Large intestine (tissue), 12 donors: ENCODE measurements at places on chromosomes 2 and 18.
A peak's percentile ranks its signal among the peaks of the same experiment; 100 is the strongest.

DNA sequence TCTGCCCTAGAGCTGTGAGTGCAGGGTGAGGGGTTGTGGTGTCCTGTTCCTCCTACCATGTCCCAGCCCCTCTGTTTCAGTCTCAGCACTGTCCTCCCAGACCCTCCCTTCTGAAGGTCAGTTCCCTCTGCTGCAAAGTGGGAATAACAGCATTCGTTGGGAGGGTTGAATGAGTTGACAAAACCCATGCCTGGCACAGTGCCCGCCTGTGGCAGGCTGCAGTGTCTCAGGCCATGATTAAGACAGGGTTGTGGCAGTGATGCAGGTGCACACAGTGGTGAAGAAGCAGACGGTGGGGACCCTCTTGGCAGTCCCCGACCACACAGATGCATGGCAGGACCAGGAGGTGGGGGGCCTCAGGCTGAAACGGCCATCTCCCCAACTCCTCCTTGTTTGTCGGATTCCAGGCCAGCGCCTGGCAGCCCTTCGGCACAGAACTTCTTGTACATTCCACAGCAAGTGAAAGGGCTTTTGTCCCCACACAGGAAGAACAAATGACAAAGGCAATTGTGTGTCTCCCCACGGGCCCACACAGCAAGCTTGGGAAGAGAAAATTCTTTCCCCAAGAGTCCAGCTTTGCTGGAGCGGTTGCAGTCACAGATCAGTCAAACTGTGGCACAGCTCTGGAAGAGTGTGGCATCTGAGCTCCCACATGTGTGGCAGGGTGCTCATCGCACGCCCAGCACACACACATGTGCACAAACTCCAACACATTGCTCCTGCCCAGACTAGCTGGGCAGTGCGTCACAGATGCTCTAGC, 92.0 kb upstream of the MSH2 start:
- no peaks in the 10 kb centered on the region for H3K27me3 ChIP-seq
- DNase-seq = no peak

DNA sequence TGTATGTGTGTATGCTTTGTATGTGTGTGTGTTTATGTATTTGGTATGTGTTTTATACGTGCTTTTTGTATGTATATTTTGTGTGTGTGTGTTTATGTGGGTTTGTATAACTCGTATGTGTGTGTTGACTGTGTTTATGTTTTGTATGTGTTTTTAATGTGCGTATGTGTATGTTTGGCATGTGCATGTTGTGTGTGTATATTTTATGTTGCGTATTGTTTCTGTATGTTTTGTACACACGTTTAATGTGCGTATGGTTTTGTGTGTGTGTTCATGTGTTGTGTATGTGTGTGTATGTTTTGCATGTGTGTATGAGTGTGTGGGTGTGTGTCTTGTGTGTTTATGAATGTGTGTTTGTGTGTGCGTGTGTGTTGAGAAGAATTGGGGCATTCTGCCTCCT, 55.2 kb upstream of the NCK2 start:
- no peak overlapping the region for H3K4me3 ChIP-seq
- no peak overlapping the region for H3K27ac ChIP-seq
- H3K4me1 ChIP-seq = no peaks in the 10 kb centered on the region
- H3K36me3 ChIP-seq = no peaks in the 10 kb centered on the region
- DNase-seq = no peak

- H3K27me3 ChIP-seq = peaks cover 10% of the 10 kb centered on the region
- peaks cover 13% of the 10 kb centered on the region for H3K4me1 ChIP-seq
- H3K4me3 ChIP-seq = no peak overlapping the region
- peak overlapping the region; percentile 66 for H3K27ac ChIP-seq
- no peaks in the 10 kb centered on the region for H3K36me3 ChIP-seq
- no peak for DNase-seq
These were observed 585.9 kb downstream of the ZEB2 start for GRCh38 chr2:143933946-143934569.

DNA sequence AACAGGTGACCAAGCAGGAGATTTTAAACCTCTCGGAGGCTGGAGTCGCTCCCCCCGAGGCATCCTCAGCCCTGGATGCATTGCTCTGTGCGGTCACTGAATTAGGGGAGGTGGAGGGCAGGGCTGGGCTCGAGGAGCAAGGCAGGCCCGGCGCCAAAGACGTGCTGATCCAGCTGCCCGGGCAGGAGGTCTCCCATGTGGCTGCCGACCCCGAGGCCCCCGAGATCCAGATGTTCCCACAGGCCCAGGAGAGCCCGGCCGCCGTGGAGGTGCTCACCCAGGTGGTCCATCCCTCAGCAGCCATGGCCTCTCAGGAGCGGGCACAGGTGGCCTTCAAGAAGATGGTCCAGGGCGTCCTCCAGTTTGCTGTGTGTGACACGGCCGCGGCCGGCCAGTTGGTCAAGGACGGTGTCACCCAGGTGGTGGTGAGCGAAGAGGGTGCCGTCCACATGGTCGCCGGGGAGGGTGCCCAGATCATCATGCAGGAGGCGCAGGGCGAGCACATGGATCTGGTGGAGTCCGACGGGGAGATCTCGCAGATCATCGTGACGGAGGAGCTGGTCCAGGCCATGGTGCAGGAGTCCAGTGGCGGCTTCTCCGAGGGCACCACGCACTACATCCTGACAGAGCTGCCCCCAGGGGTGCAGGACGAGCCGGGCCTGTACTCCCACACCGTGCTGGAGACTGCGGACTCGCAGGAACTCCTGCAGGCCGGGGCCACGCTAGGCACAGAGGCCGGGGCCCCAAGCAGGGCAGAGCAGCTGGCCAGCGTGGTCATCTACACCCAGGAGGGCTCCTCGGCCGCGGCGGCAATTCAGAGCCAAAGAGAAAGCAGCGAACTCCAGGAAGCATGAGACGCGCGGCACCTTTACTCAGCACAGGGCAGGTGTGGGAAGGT, 145.1 kb downstream of the PTGR3 start:
- H3K27ac ChIP-seq = no peak overlapping the region
- H3K27me3 ChIP-seq = no peaks in the 10 kb centered on the region

DNA sequence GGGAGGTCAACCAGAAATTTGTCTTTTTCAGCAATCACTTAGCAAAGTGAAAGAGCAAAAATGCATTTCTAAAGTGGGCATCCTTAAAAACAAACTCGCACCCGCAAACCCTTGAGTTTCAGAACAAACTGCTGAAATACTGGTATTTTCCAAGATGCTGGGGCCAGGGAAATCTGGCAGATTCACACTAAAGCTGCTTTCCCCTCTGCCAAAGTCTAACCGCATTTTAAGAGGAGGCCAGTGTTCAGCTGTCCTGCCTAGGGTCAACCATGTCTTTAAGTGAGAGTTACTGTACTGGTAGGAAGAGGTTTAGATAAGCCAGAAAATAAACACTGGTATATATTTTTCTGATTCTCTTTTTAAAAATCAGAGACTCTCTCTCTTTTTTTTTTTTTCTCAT, 55.9 kb downstream of the ACVR1 start:
- no peaks in the 10 kb centered on the region for H3K27me3 ChIP-seq
- no peak for DNase-seq
- no peak overlapping the region for H3K4me3 ChIP-seq
- peaks cover 23% of the 10 kb centered on the region for H3K36me3 ChIP-seq

DNA sequence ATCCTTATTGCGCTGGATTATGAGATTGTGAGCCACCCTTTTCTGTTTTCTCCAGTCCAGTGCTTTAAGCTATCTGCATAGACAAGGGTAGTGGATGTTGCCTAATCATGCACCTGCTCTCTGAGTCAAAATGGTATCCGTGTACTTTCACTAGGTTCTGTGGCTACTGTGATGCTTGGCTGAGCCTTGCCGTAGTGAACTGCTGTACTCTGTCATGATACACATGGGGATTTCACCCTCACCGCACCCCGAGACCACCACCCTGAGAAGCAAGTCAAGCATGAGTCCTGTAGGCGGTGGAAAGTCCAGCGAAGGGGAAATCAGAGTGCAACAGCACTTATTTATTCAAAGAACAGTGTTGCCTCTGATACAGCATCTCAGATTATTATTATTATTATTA, 55.0 kb downstream of the ARHGAP25 start:
- no peaks in the 10 kb centered on the region for H3K36me3 ChIP-seq
- no peak for DNase-seq
- no peaks in the 10 kb centered on the region for H3K27me3 ChIP-seq
- H3K4me1 ChIP-seq = no peaks in the 10 kb centered on the region
- no peak overlapping the region for H3K4me3 ChIP-seq

DNA sequence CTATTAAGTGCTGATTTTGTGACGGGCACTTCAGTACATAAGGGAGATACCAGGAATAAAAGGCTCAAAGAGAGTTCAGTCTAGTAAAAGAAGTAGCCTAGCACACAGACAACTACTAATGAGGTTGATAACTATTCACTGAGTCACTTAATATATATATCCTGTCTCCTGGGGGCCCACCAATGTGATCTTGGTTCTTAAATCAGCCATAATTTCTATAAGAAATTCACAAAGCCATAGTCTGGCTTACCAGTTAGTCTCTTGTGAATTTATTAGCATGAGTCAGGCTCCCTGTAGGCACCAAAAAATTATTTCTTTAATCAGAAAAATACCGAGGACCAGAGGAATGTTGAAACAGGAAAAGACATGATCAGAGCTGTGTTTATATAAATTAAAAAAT, 10.4 kb downstream of the KCNE4 start:
- no peak overlapping the region for H3K27ac ChIP-seq
- no peaks in the 10 kb centered on the region for H3K36me3 ChIP-seq
- H3K27me3 ChIP-seq = no peaks in the 10 kb centered on the region
- no peak overlapping the region for H3K4me3 ChIP-seq
- no peaks in the 10 kb centered on the region for H3K4me1 ChIP-seq

DNA sequence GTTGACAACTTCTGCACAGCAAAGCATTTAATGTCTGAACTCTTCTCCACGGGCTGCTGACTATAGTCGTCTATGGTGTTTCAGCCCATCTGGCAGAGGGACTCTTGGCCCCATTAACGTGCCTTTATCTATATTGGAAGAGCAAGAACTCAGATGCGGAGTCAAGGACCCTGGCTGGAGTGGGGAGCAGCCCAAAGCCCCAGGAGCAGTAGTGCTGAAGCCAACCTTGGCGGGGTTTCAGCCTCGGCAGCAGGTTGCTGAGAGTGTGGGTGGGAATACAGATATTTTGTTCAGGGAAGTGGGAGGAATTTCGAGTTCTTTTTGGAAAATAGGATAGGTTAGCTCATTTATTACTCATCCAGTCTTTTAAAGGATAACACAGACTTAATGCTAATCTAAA, 34.2 kb downstream of the TMEM17 start:
- H3K27ac ChIP-seq = no peak overlapping the region
- H3K4me3 ChIP-seq = no peak overlapping the region
- H3K4me1 ChIP-seq = peaks cover 3% of the 10 kb centered on the region
- DNase-seq = no peak
- H3K27me3 ChIP-seq = no peaks in the 10 kb centered on the region

DNA sequence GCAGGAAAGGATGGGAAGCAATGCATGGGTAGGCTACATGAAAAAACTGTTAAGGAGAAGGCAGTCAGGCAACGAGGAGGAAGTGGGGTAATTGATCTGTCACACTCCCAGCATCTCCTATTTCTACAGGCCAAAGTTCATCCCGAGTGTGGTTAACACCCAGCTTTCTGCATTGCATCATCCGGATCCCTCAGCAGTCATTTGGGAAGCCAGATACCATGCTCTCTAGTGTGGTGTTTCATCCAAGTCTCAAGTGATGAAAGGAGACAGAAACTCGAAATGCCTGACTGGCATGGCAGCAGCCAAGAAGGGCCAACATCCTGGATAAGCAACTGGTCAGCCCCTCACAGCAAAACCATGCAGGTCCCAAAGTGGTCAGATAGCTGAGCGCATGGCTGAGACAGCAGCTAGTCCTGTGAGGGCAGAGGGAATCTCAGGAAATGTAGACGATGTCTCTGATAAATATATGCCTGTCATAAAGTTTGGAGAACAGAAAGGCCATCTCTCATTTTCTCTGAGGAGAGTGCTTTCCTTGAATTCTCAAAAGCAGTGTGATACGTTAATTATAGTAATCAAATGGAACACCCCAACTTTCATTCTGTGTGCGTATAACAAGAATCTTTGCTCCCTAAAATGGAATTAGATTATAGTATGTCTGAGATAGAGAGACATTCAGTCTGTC, 24.8 kb upstream of the HNRNPA3 start:
- H3K27ac ChIP-seq = peak overlapping the region; percentile 82
- H3K27me3 ChIP-seq = no peaks in the 10 kb centered on the region
- H3K4me3 ChIP-seq = no peak overlapping the region
- no peaks in the 10 kb centered on the region for H3K36me3 ChIP-seq
- H3K4me1 ChIP-seq = peaks cover 26% of the 10 kb centered on the region

- no peak overlapping the region for H3K27ac ChIP-seq
- no peaks in the 10 kb centered on the region for H3K36me3 ChIP-seq
- H3K4me1 ChIP-seq = no peaks in the 10 kb centered on the region
- H3K4me3 ChIP-seq = no peak overlapping the region
These were observed 15.5 kb upstream of the SIX2 start for GRCh38 chr2:45024600-45025291.

DNA sequence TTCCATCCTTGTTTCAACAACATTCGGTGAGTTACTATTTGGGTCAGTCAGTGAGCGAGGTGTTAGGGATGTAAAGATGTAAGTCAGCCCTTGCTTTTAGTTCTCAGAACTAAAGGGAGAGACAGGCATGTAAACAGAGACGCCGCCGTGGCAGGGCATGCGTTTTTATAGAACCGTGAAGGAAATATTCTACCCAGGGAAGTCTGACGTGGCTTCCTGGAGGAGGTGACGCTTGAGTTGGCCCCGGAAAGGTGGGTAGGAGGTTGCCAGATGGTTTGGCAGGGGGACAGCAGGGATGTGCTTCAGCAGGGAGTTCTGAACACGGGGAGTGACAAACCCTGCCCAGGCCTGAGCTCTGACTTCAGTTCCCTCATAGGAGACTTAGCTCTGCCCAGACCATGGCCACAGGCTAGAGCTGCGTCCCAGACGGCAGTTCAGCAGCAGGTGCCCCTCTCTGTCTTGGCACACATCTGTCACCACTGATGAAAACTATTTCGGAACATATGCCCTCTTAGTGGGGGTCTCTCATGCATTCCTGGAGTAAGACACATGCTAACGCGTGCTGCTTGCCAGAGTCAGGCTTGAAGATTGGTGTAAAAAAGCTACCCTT, 23.4 kb upstream of the RPL31 start:
- no peak overlapping the region for H3K27ac ChIP-seq
- H3K4me1 ChIP-seq = peaks cover 9% of the 10 kb centered on the region
- H3K4me3 ChIP-seq = no peak overlapping the region
- no peak for DNase-seq

- DNase-seq = no peak
- H3K27me3 ChIP-seq = no peaks in the 10 kb centered on the region
- no peaks in the 10 kb centered on the region for H3K36me3 ChIP-seq
- H3K4me3 ChIP-seq = no peak overlapping the region
- no peaks in the 10 kb centered on the region for H3K4me1 ChIP-seq
These were observed 434.2 kb downstream of the GRB14 start for GRCh38 chr2:164187121-164187520.

DNA sequence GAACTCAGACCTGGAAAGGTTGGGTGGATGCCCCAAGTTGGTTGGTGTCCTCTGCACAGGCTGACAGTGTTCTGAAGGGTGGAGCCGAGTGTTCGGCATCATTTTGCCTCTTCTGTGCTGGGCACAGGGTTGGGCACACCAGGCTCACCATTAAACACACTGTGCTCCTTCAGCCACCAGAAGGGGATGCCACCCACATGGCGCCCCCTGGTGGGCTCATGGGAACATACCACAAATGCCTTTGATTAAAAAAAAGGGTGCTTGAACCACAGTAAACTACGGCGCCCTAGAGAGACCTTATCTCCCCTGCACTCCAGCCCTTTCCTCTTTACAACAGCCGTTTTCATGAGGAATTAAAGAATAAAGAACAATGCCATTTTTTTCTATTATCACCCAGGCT, 89.4 kb downstream of the CELF4 start:
- H3K27ac ChIP-seq = no peak overlapping the region
- H3K36me3 ChIP-seq = no peaks in the 10 kb centered on the region

- H3K27me3 ChIP-seq = peaks cover 19% of the 10 kb centered on the region
- H3K36me3 ChIP-seq = no peaks in the 10 kb centered on the region
- no peak overlapping the region for H3K27ac ChIP-seq
- H3K4me3 ChIP-seq = no peak overlapping the region
- H3K4me1 ChIP-seq = no peaks in the 10 kb centered on the region
These were observed 47.8 kb downstream of the CDCA7 start for GRCh38 chr2:173402405-173402974.
